ENCODE measurements at places on chromosomes 5 and 9.

- no peak for DNase-seq
These were observed 2.6 kb downstream of the IL5 start for GRCh38 chr5:132540764-132541163.

DNA sequence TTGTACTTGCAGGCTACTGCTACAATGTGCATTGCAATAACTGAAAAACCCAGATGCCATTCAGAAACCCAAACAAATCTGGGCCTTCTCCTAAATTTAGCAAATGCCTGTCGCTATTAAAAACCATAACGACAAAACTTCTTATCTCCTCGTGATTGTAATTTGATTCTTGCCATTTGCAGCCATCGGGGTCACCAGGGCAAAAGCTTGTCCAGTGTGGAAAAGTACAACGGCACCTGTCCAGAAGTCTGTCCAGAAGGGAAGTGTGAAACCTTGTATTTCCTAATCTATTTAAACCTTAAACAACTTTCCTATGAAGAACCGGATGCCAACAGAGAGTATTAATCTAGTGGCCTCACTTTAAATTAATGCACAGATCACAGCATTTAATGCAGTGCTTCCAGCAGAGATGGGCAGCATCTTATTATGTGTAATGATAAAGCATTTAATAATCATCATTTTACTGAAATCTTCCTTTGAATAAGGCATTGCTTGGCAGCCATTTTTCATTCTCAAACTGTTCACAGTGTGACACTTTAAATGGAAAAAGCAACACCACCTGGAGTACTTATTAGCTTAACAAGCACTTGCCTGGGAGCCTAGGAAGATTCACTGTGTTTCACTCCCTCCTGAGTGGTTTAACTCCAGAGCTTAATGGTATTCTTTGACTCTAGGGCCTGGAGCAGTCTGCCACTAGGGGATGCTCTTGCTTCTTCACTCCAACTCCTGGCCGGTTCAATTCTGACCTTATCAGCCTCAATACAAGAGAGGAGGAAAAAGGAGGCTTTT lies 4.9 kb upstream of the C7 start:
- DNase-seq = peak; percentile 36

DNA sequence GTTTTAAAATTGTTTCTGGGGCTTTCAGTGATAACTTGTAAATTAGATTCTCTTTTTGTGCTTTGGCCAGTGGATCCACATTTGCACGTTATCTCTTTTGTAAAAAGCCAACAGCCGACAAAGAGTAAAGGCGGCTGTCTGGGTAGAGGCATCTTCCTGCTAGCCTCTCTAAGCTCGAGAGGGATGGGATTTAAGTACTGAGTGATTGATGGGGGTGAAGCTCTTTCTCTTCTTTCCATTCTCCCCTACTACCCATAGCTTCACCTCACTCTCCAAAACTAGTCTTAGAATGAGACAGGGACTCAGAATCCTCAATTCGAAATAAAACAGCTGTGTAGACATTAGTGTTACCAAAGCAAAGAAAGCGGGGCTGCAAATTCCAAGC lies 3.4 kb downstream of the PBX3 start:
- DNase-seq = no peak

DNA sequence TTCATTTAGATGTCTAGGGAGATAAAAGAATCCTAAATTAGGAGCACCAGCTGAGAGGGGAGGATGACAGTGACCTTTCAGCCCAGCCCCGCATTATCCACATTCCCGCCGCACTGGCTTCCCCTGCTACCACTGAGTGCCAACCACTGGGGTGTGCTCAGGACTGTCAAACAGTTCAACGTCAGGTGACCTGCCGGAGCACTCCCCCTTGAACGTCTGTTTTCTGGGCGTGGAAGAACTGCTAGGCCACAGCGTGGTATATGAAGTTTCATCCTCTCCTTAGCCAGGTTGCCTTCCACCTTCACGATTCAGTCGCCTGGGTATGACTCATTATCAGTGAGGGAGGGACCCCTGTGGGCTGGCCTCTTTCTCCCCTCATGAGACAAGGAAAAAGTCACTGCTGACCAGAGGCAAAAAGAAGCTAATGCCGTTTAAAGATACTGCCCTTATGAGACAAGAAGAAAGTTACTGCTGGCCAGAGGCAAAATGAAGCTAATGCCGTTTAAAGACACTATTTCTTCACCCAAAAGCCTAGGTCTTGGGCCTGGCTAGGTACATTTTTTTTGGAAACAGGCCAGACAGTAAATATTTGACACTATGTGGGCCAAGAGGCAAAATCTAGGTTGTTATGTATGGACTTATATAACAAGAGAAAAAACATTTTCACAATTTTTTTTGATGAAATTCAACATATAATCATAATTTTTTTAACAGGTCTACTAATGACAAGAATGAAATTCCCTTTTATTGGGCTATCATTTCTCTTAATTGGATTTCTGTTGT lies 4.6 kb downstream of the NMRK1 start:
- DNase-seq = no peak

DNA sequence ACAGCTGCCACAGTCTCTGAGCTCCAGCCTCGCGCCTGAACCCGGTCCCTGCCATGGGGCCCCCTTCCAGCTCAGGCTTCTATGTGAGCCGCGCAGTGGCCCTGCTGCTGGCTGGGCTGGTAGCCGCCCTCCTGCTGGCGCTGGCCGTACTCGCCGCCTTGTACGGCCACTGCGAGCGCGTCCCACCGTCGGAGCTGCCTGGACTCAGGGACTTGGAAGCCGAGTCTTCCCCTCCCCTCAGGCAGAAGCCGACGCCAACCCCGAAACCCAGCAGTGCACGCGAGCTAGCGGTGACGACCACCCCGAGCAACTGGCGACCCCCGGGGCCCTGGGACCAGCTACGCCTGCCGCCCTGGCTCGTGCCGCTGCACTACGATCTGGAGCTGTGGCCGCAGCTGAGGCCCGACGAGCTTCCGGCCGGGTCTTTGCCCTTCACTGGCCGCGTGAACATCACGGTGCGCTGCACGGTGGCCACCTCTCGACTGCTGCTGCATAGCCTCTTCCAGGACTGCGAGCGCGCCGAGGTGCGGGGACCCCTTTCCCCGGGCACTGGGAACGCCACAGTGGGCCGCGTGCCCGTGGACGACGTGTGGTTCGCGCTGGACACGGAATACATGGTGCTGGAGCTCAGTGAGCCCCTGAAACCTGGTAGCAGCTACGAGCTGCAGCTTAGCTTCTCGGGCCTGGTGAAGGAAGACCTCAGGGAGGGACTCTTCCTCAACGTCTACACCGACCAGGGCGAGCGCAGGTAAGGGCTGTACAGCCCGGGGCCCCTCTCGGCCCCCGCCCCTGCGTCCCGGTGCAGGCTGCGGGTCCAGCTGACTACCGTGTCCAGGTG lies 509 bp downstream of the LVRN start:
- no peak for DNase-seq

- DNase-seq = peak; percentile 89
These were observed 131.3 kb downstream of the SEC61B start for GRCh38 chr9:99353408-99353807.

GRCh38 chr5:66207800-66208561 lies 63.9 kb downstream of the SREK1 start:
- DNase-seq = no peak

All from inflammatory macrophage (primary cell).